ENCODE measurements at places on chromosomes 2 and 18.
A peak's percentile ranks its signal among the peaks of the same experiment; 100 is the strongest.

GRCh38 chr2:41853427-41854191 lies 194.2 kb upstream of the PKDCC start:
- peak; percentile 10 for DNase-seq

DNA sequence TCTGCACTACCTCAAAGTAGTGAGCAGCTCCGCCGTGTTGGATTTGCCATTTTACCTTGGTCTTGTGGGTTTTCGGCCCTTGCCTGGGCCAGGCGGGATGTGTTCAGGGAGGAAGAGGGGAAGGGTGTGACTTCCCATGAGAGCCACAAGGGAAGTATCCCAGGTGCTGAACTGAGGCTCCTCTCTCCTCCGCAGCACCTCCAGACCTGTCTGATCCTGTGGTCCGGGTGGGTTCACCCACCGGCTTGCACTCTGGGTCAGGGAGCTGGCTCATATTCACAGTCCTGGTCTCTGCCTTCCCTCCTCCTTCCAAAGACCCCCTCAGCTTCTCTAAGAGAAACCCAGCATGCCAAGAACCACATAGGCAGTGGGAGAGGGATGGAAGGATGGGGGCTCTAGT lies 235.8 kb downstream of the SEPTIN10 start:
- DNase-seq, result no peak

DNA sequence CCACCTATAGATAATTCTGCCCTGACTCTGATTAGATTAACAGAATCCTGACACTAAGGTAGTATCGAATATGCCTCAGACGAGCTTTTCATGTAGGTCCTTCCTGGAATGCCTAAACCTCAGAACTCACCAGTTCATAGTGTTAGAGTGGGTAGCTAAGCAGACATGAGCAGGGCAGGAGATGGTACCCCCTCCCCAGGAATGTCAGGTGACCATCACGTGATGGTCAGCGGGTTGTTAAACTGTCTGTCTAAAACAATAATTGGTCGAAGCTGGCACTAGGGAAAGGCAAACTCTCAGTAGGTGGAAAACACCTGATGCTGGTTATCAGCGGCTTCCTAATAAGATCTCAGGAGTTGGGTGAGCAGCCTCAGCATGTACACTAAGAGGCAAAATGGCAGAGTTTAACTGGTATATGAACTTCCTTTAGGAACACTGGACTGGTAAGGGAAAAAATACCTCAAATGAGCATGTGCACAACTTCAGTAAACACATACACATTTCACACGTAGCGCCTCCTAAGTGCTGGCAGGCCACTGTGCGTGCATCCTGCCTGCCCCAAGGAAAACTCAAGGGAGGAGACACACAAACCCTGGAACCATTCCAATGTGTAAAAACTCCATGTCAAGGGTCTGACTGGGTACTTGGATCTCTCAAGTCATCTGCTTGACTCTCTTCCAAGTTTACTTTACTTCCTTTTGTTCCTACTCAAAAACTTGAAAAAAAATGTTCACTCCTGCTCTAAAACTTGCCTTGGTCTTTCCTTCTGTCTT lies 339.5 kb downstream of the GULP1 start:
- DNase-seq, result no peak

- DNase-seq, result no peak
Observed at GRCh38 chr18:4878480-4878879, 318.6 kb downstream of the AKAIN1 start.

- DNase-seq, result no peak
Observed at GRCh38 chr2:231305221-231305620, 90.3 kb upstream of the B3GNT7 start.

- no peak for DNase-seq
Observed at GRCh38 chr18:37251679-37252078, 313.9 kb downstream of the CELF4 start.

DNA sequence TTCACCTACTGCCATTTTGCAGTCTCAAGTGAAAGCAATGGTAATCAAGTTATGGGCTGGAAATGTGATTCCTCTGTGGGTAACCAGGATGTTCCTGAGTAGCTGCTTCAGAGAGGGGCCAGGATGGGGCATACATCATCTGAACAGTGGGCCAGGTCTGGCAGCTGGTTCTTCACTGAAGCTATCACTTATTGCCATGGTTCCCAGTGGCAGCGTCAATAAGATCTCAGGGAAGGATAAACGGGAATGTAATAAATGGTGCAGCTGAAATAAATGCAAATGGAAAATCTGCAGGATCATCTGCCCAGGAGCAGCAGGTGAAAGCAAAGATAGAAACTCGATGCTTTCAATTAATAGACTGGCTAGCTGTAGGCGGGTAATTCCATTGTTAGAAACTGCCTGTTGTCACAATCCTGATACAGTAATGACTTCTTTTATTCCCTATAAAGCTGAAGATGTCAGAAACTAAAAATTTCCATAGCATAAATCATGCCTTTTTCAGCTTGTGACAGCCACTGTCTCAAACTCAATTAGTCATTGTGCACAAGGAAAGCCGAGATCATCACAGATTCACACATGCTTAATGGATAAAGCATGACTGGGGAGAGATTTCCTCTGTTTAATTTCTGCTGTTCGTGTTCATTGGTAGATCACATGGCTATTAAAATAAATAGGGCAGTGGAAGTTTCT lies 56.2 kb upstream of the CCDC85A start:
- no peak for DNase-seq

DNA sequence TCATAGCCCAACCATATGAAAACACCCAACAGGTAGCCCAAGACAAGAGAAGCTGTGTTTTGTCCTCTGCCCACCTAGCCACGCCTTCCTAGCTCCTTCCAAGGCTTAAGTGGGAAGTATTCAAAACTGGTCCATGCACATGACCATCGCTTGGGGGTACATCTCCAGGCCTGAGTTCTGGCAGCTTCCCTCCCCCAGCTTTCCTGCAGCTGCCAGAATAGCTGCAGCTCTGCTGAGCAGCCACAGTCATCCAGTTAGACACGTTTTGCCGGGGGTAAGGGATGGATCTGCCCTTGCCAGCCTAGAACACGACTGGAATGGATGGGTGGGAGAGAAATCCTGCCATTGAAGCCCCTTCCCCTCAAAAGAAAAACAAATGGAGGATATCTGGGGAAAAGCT lies 166.8 kb downstream of the NRP2 start:
- no peak for DNase-seq

- no peak for DNase-seq
Observed at GRCh38 chr2:231886071-231886681, 40.0 kb downstream of the NPPC start.

DNA sequence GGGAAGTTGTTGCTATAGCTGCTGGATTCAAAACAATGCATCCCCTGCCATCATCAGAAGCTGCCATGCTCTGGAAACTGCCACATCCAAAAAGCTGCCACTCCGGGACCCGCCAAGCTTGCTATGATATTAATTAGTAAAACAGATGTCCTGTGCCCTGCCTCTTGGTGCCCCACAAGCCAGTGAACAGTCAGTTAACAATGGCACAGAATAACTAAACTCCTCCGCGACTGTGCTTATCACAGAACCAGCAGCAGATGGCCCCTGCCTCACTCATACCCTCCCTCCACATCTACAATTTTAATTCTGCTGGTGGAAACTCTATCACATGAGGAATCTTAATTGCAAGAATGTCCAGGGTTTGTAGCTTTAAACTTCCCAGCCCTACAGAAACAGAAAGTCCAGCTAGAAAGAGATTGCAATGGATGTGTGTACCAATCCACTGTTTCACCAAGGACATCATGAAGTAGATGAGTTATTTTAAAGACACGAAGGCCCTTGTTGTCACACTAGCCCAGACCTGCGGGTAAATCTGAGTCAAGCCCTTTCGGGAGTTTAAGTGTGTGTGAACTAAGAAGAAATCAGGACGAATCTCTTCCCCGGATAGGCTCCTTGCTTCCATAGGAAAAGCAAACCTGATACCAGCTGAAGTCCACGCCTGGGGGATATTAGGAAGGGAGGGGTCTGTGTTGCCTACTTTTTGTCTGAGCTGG lies 7.4 kb upstream of the ACYP2 start:
- peak; percentile 51 for DNase-seq

GRCh38 chr18:45666006-45666405 lies 50.7 kb downstream of the SLC14A2 start:
- DNase-seq, result no peak
